GM18507 (cell line): ENCODE measurements at places on chromosomes 4 and X.

GRCh38 chr4:24770667-24771066 lies 24.7 kb upstream of the SOD3 start:
- no peak for DNase-seq

GRCh38 chrX:46298821-46299220 lies 246.4 kb downstream of the ZNF674 start:
- no peak for DNase-seq

DNA sequence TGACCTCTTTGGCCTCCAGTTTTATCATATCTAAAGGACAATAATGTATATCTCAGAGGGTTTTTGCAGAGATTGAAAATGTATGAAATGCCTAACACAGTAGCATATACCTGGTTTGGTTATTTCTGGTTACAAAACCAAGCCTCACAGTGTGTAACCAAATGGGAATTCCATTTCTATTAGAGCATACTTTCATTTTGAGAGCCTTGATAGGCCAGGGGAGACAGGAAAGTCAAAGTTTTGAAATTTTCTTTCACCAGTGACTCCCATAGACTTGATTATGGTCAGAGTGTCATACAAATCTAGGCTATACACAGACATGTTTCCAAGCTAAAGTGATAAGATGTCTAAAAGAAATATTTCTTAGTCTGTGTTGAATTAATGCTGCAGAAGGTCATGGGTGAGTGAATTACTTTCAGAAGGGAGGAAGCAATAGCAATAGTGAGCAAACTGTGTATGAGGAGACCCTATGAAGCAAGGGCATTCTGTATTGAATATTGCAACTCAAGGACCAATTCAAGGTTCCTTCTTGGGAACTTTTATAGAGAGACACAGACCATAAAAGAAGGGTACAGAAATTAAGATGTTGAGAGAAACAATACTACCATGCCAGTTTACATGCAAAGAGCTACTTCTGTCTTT lies 151.1 kb downstream of the PDE5A start:
- no peak for DNase-seq

GRCh38 chr4:177509226-177509745 lies 67.0 kb upstream of the AGA start:
- no peak for DNase-seq

DNA sequence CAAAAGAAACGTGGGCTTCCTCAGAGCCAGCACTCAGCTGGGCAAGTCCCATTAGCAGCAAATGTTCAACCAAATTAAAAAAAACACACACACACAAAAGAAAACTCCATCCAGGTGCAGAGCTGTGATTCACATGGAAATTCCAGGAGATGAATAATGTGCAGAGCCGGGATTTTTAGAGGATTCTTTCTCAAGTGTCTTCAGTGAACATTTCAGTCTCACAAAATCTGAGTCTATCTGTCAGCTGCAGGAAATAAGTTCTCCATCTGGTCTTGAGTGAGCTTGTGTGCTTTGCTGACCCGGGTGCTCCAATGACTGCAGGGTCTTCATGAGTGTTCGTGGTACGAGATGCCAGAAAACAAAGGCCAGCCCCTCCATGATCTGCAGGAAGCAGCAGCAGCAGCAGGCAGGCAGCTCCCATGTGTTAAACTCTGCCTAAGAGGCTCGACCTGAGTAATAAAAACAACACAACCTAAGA lies 44.3 kb downstream of the RASGEF1B start:
- DNase-seq, result no peak

- no peak for DNase-seq
Observed at GRCh38 chr4:8328866-8329559, 59.5 kb downstream of the HTRA3 start.

DNA sequence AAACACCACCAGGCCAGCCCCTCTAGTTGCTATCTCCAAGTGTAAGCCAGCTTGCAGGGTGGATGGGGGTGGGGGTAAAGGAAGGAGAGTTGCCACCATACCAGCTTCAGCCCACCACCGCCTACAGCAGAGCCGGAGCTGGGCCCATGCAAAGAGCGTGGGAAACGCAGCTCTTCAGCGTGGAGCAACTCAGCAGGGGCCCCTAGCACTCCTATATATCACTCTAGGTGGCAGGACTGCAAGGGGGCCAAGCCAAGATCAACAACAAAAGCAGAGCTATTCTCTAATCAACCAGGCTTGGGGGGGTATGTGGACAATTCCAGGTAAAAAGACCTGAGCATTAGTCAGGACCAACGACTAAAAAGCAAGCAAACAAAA lies 35.5 kb upstream of the IQSEC2 start:
- no peak for DNase-seq

DNA sequence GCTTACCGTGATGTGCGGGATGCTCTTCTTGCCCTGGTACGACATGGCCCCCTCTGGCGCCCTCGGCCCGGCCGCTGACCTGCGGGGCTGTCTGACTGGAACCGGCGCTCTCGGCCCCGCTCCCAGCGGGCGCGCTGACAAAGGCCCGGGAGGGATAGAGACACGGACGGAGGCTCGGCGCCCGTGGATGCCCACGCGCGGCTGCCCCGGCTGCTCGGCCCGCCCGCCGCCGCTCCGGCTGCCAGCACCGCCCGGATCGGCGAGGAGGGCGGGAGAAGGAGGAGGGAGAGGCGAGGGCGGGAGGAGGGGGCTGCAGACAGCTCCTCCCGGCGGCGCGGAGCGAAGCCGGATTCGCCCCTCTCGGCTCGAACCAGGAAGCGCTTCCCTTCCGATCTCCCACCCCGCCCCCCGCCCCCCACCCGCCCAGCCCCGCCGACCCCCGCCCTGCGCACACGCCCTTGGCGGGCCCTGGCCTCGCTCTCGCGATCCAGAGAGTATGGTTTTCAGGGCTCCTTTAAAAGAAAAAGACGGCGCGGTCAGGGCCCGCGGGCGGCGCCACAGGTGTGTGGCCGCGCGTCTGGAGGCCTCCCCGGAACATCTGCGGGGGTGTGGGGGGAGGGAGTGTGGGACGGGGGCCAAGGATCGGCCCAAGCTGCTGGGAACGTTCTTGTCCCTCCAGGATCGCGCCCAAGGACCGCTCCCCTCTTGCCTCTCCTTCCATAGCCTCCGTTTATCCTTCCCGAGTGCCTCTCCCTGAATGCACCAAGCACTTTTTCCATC lies 4.5 kb downstream of the CRMP1 start:
- DNase-seq, result no peak

GRCh38 chrX:19907794-19908193 lies 20.4 kb upstream of the SH3KBP1 start:
- DNase-seq, result no peak

DNA sequence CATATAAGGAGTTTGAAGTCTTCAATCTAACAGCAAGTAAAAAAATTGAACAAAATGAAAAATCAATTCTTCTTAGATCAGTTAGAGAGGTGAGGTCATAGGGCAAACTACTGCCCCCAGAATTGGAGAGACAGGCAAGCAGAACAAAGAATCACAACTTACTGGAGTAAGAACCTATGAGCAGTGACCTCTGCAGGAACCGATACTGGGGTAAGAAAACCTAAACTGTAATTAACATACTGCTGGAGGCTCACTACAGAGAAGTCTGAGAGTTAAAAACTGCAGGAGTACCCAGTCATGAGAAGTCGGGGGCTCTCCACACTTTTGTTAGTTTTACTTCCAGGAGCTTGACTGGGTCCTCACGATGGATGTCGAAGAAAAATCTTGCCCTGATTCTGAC lies 16.0 kb downstream of the CLDN22 start:
- no peak for DNase-seq

DNA sequence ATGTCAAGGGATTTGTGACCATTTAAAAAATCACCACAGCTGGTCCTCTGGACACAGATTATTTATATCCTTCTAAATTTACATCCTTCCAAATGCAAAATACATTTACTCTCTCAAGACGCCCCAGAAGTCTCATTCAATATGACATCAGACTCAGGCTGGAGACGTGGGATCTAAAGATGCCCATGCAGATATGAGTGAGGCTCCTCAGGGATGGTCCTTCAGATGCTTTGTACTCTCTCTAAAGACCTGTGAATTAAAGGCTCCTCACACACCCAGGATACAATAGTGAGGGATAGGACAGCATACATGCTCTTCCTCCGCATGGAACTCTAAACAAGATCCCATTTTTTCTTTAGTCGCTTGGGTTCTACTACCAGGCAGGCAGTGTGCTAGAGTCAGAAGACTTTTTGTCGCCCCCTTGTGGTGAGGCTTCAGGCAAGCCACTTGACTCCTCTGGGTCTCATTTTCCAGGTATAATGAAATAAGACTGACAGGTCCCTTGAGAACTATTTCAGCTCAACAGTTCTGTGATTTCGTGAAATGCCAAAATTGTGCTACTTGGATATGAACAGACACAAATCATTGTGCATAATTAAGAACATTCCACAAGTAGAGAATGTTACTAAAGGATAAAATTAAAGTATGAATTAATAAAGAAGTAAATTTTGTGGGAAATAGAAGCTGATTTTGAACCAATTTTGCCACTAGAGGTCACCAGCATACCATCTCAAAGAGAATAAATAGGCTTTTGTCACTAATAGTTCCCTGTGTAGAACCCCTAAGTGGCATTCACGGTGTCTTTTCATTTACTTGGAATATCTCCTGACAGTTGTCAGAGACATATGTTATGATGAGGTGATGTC lies 13.7 kb upstream of the SCOC start:
- DNase-seq, result no peak

- no peak for DNase-seq
Observed at GRCh38 chr4:8591114-8591513, 1.5 kb upstream of the CPZ start.

GRCh38 chr4:186458050-186458449 lies 97.3 kb downstream of the MTNR1A start:
- no peak for DNase-seq

DNA sequence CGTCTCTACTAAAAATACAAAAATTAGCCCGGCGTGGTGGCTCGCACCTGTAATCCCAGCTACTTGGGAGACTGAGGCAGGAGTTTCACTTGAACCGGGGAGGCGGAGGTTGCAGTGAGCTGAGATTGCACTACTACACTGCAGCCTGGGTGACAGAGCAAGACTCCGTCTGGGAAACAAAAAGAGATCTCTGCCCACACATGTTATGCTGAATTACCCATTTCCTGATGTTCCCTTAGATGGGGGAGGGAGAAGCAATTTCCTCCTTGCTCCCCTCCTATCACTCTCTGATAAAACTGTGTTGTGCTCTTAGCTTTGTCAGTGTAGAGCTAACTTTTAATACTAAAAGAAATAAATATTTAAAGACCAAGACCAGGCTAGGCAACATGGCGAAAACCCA lies 102.5 kb downstream of the LARP7 start:
- DNase-seq, result no peak

DNA sequence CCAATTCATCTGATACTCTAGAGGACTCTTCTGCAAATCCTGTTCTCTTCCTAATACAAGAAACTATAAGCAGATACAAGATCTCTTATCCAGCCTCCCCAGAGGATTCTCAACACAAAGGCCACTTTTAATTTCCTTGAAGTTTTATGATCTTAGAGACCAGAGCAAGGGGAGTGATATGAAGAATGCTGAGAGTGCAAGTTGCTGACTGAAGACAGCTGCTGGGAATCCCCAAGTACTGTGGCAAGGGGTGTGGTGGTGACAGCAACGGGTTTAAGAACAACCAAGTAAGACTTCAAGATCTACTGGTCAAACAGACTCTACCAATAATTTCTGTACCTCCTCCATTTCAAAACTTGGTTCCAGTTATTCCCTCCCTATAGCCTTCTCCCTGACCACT lies 7.0 kb downstream of the AMMECR1 start:
- no peak for DNase-seq

DNA sequence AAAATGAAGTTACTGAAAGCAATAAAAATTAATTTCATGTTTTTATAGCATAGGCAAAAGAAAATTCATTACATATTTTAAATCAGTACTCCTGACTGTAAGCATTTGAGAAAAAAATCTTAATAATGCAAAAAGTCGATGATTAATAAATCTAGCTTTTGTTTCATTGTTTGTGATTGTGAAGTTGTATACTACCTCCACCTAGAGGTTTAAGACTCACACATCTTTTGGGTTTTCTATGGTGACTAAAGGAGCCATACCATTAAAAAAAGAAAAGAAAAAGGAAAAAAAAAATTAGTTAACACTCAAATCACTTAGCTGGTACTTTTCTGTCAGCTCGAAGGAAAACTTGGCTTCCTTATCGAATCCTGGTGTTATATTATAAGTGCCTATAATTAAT lies 2.0 kb downstream of the GABRA2 start:
- no peak for DNase-seq

GRCh38 chrX:4059893-4060292 lies 346.4 kb upstream of the PRKX start:
- no peak for DNase-seq

- DNase-seq, result no peak
Observed at GRCh38 chrX:6857749-6858148, 289.8 kb upstream of the STS start.

DNA sequence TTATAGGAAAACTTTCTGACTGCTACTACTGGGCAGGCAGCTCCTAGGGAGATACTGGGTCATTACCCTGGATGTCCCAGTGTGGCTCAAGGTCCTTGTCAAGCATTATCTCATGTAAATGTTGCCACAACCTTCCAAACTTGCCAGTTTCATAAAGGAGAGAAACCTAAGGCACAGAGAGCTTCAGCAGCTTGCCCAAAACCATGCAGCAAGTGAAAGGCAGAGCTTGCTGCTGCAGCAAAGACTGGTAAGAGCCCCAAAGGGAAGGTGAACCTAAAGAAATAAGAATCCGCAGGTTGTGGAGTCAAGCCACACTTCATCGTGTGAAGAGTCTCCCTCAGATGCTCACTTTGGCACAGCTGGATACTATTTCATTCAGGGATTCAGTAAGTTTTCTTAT lies 2.3 kb downstream of the MPP1 start:
- DNase-seq, result no peak

- DNase-seq, result no peak
Observed at GRCh38 chr4:153706519-153706918, 22.4 kb downstream of the TLR2 start.

DNA sequence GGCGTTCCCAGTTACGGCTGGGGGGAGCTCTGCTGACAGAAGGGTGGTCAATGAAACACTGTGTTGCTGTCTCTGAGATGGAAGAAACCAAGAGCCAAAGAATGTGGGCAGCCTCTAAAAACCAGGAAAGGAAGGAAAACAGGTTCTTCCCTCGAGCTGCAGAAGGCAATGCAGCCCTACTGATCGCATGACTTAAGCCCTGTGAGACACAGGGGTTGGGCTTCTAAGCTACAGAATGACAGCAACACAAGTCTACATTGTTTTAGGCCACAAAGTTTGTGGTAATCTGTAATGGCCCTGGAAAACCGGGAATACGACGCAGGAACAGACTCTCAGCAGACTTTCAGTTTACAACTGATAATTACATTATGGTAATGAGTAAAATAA lies 38.2 kb upstream of the MTNR1A start:
- DNase-seq, result no peak

- no peak for DNase-seq
Observed at GRCh38 chr4:41797260-41797659, 48.7 kb upstream of the PHOX2B start.
